ENCODE measurements at places on chromosomes 7 and 10. TPM values are rescaled to one million over a fixed set of nuclear protein-coding genes. Genes with fewer than 3 reads are reported as not detected.

ADCYAP1R1 gene
- total RNA-seq, result not detected

SPDYE8 gene
- total RNA-seq, result not detected

DKK1 gene
- 18.4 TPM for total RNA-seq

SLC39A12 gene
- not detected for total RNA-seq

IL15RA gene
- total RNA-seq, result 5.3 TPM

SPAM1 gene
- not detected for total RNA-seq

NODAL gene
- not detected for total RNA-seq

CDC14C gene
- total RNA-seq, result 0.09 TPM

EVX1 gene
- total RNA-seq, result not detected

AOC1 gene
- not detected for total RNA-seq

ASB4 gene
- total RNA-seq, result not detected

WEE2 gene
- not detected for total RNA-seq

CRYGN gene
- 0.47 TPM for total RNA-seq

PNLIPRP3 gene
- not detected for total RNA-seq

NKX1-2 gene
- not detected for total RNA-seq

ZNF503 gene
- total RNA-seq, result 16.4 TPM

GPAM gene
- total RNA-seq, result 12.3 TPM

CNNM1 gene
- total RNA-seq, result under 0.01 TPM

GPRIN2 gene
- total RNA-seq, result not detected

LRIT1 gene
- not detected for total RNA-seq

CRHR2 gene
- not detected for total RNA-seq

PRRT4 gene
- total RNA-seq, result not detected

EN2 gene
- total RNA-seq, result not detected

OR2A7 gene
- total RNA-seq, result 0.09 TPM

CCDC3 gene
- 0.16 TPM for total RNA-seq

CPXM2 gene
- total RNA-seq, result 41.5 TPM

PDZD7 gene
- 2.0 TPM for total RNA-seq

ACTR3C gene
- 2.0 TPM for total RNA-seq

FAM25C gene
- not detected for total RNA-seq
